ENCODE measurements at places on chromosomes 6 and 20.

- no peak for DNase-seq
Measured at GRCh38 chr6:166330612-166331011, 11.7 kb downstream of the SFT2D1 start.

GRCh38 chr6:163729127-163729872 is 314.8 kb downstream of the QKI start:
- DNase-seq = no peak

GRCh38 chr6:1495344-1495743 is 106.0 kb downstream of the FOXF2 start:
- no peak for DNase-seq

DNA sequence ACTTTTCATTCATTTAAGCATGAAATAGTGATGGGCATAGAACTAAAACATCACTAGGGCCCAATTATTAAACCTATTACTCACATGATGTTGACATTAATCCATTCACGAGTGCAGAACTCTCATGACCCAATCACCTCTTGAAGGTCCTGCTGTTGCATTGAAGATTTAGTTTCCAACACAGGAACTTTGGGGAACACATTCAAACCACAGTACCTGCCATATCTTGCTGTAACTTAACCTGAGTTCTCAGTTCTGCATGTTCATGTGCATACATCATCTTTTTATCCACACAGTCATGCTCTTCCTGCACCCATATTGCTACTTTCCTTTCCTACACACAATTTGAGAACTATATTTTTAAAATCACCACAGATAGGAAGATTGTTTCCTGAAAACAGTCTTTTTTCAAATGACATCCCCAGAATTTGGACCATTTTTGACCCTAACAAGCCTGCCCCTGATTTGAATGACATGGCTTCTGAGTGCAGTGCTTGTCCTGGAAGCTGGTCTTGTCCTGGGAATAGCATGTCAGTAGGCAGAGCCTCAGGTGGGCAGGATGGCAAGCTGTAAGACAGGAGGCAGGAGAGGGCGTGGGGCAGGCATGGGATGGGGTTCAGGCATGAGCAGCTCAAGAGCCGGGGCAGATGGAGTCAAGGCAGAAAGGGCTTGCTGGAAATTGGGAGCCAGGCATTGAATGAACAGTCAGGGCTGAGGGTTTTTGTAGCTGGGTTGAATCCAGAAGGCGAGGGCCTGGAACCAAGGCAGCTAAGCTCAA is 49.2 kb upstream of the FOXC1 start:
- DNase-seq = no peak

- DNase-seq = no peak
Measured at GRCh38 chr6:356828-357251, 34.7 kb upstream of the IRF4 start.

DNA sequence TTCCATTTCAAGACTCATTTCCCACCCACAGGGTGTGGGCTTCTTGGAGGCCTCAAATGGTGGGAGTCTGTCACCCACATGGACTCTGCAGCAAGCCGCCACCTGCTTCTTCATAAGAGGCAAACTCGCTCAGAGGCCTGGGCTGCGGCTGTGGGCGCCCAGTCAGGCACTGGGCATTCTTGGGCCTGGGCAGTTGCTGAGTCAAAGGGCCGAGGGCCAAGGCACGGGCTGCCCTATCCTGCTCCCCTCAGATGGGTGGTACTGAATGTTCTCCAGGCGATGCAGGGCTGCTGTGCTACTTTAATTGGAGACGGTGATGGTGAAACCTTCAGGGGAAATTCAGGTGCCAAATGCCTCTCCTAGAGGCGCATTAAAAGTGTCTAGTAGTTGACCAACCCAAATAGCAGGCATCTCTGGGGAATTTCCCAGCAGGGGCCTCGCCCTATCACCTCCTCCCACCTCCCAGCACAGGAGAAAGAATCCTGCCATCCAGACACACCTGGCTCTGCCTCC is 57.9 kb downstream of the MAFB start:
- DNase-seq = no peak

GRCh38 chr20:31674895-31675827 is 37.4 kb downstream of the COX4I2 start:
- peak; percentile 53 for DNase-seq

GRCh38 chr6:33678932-33679490 is 32.5 kb downstream of the UQCC2 start:
- no peak for DNase-seq

GRCh38 chr20:23878787-23879186 is 761 bp downstream of the CST5 start:
- no peak for DNase-seq

- no peak for DNase-seq
Measured at GRCh38 chr6:132685009-132685408, 26.0 kb upstream of the TAAR1 start.

GRCh38 chr20:11553603-11554002 is 364.1 kb upstream of the BTBD3 start:
- no peak for DNase-seq

- no peak for DNase-seq
Measured at GRCh38 chr20:36574366-36575135, 1.2 kb downstream of the TGIF2 start.
